Stimulated activated CD4-positive, alpha-beta T cell treated with anti-CD3 and anti-CD28 coated beads, Interleukin-15, amount 100 ng/mL, for 24 hours (primary cell): ENCODE measurements at places on chromosomes 7 and 10.

- no peak for DNase-seq
Measured at GRCh38 chr10:10915215-10915614, 102.5 kb upstream of the CELF2 start.

DNA sequence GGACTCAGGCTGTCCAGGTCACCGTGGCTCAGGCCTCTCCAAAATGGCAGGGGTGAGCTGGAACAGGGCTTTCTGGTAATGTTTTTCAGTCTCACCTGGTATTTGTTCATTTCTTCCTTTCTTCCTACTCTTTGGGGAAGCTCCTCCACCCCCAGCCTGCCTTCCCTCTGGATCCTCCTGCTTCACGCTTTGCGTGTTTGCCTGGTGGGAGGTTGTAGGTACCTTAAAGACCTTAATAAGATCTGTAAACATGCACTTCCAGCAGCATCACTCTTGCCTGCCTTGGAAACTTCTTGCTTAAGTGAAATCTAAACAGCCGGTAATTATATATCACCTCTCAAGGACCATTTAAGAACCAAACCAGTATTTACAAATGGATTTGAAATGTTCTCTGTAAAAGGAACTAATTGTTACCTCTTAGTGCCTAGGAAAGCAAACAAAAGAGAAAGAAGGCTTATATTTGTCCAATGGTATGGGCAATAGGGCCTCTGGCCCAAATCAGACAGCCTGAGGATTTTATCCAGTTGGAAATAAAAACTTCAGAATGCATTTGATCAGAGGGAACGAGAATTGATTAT lies 339.9 kb downstream of the CCSER2 start:
- no peak for DNase-seq

DNA sequence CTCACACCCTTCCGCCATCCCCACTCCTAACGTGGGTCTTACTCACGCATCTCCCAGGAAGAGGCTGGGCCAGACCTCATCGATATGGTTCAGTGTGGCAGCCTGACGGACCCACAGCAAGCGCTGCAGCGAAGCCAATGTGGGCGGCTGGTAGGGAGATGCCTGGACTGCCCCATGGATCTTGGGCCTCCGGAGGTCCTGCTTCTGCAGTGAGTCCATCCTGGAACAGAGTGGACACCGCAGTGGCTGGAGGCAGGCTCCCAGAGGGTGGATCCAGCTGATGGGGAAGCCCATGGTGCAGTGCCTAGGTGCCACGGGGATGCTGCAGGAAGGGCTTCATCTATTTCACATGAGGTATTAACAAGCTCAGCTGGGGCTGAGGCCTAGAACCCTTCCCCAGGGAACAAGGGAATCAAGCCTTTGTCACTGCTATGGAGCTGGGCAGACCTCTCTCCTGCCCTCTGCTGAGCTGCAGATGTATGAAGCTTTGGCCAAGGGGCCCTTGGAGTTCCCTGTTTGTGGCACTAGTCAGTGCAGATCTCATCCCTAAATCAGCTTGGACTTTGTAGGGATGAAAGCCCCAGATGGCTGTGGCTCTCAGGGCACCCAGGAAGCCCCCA lies 13.7 kb upstream of the SAMD8 start:
- no peak for DNase-seq

GRCh38 chr7:146123715-146124114 lies 7.1 kb downstream of the CNTNAP2 start:
- DNase-seq: no peak

- DNase-seq: no peak
Measured at GRCh38 chr7:49308787-49309186, 384.4 kb downstream of the CDC14C start.
